ENCODE measurements at places on chromosomes 3 and 15.

DNA sequence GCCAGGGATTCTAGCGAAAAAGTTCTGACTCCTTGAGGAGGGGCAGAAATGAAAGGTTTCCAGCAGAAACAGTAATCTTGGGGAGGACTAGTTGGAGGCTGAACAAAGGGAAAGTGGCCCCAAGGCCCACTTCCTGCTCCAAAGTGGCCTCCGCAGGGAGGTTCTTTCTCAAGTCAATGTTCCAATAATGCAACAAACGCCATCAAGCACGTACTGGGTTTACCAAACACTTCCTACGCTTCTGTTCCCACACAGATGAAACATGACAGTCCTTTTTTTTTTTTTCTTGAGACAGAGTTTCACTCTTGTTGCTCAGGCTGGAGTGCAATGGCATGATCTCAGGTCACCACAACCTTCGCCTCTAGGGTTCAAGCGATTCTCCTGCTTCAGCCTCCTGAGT is 9.6 kb upstream of the RCCD1 start:
- no peak for DNase-seq

- DNase-seq, result no peak
Measured at GRCh38 chr3:132854856-132855535, 132.8 kb upstream of the NPHP3 start.

DNA sequence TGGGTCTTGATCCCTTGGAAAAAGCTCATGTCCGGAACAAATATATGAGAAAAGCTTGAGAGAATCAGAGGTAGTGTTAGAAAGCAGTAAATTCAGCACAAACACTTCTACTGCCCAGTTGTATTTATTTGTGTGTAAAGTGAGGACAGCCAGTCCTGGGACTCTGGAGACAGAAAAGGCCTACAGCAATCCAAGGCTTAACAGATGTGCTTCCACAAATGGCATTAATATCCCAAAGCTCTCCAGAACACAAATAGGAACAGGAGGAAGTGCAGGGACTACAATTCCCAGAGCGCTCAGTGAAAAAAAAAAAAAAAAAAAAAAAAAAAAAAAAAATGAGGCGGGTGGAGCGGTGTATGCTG is 390 bp upstream of the AP2M1 start:
- DNase-seq, result no peak

GRCh38 chr3:194277786-194278130 is 73.4 kb downstream of the CPN2 start:
- DNase-seq, result no peak

GRCh38 chr3:120090422-120090821 is 3.8 kb downstream of the GSK3B start:
- no peak for DNase-seq

DNA sequence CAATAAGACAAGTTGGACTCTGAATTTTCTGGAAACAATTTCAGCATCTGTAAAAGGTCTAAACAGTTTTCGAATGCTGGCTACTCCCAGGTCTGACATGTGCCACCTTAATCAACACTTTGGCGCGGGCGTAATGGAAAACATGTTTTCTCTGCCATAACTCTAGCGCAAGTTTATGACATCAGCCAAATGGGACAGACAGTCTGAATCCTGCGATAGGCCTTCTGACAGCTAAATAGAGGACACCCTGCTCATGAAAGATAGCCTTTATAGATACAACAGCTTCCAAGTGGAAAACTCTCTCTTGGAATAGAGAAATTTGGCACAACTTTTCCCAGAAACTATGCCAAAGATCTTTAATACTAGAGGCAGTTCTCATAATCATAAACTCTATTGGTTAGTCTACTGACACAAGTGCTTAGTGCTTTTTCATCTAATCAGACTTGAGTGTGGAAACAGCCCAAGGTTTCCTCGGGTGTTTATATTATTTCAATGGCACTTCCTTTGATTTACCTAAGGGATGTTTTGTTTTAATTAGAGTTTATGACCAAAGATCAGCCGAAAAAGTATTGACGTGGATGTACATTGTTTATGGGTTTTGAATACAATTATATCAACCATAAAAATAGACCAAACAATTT is 120.1 kb upstream of the DPH6 start:
- no peak for DNase-seq

DNA sequence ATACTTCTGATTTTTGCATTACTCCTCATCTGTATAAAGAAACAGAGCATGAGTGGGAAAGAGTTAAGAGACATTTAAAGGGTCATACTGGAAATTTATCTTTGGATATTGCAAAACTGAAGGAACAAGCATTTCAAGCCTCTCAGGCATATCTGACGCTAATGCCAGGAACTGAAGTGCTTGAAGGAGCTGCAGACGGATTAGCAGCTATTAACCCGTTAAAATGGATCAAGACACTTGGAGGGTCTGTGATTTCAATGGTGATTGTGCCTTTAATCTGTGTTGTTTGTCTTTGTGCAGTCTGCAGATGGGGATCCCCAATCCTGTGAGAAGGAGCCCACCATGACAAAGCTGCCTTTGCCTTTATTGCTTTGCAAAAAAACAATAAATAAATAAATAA is 202.5 kb upstream of the UBE3A start:
- DNase-seq, result no peak

DNA sequence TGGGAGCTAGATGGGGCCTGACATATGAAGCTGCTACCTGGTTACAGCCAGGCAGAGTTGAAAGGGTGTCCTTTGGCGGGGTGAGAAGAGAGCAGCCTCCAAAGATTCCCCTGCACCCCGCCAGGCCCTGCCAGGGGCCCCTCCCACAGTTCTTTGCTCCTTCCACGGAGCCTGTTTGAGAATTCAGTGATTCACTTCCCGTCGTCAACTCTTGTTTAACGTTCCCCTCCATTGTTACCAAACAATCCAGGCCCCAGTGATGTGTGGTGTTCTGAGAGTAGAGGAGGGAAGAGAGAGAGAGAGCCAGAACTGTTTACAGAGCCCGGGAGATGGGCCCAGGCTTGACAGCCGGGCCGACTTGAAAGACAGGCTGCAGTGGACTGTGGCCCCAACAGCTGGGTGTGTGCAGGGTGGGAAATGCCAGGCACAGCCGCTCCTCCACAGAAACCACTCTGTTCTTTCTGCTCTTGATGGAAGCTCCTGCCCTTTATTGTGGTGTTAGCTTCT is 81.5 kb downstream of the SMAD3 start:
- no peak for DNase-seq

- DNase-seq, result no peak
Measured at GRCh38 chr15:44216958-44217357, 21.9 kb upstream of the FRMD5 start.

GRCh38 chr15:101204739-101205535 is 46.9 kb downstream of the CHSY1 start:
- no peak for DNase-seq

All from activated T-cell treated with anti-CD3 and anti-CD28 coated beads for 48 hours (primary cell).